RWPE2 (cell line): ENCODE measurements at places on chromosomes 5 and 9.

DNA sequence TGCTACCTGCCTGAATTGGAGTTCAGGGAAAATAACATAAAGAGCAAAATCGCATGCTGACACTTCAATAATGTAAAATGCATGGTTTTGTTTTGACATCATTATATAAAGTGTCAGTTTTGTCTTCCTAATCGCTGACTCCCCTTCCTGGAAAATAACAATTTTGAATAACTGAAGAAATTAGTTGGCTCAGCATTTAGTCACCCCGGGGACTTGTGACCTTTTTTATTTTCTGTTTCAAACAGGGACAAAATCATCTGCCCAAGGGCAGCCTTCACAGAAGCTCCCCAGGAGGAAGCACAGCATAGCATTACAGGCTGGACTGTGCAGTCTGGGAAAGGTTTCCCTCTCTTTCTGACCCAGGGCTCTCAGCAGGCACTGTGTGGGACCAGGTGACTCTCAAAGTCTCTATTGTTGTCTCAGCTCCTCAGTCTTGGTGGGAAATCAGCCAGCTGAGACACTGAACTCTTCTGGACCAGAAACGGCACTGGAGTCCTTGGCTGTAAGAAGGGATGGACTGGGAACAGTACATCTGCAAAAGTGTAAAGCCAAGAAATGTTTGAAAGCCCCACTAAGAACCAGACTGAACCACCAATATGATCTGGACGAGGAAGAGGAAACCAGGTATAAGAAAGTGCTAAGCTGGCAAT is 671.3 kb upstream of the KLF4 start:
- no peak for DNase-seq

GRCh38 chr5:161547738-161548486 is 1.4 kb upstream of the GABRB2 start:
- no peak for DNase-seq

DNA sequence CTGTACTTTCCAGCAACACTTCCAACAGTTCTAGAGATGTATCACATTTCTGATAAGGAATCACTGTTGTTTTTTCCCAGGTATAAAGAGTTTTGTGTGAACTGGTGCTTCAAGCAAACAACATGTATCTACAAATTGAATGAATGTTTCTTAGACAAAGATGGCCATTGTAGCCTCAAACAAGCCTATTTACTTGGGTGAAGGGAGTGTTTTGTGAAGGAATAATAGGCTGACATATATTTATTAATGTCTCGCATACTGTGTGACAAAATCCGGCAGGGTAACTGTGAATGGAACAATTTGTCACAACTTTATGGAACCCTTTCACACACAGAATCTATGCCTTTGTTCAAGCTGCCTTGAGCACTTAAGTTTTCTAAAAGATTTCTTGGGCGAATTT is 24.8 kb upstream of the DAB2 start:
- no peak for DNase-seq

GRCh38 chr5:93072831-93073459 is 508.1 kb downstream of the NR2F1-AS1 start:
- DNase-seq = no peak

GRCh38 chr9:93501406-93501805 is 48.0 kb upstream of the FAM120AOS start:
- DNase-seq = no peak

GRCh38 chr5:135881244-135881643 is 14.4 kb downstream of the IL9 start:
- DNase-seq = no peak

- DNase-seq = no peak
Observed at GRCh38 chr5:138160706-138161105, 17.7 kb downstream of the BRD8 start.

- no peak for DNase-seq
Observed at GRCh38 chr9:22142671-22143070, 133.6 kb upstream of the CDKN2B start.

- no peak for DNase-seq
Observed at GRCh38 chr9:37061768-37062167, 27.7 kb upstream of the PAX5 start.

DNA sequence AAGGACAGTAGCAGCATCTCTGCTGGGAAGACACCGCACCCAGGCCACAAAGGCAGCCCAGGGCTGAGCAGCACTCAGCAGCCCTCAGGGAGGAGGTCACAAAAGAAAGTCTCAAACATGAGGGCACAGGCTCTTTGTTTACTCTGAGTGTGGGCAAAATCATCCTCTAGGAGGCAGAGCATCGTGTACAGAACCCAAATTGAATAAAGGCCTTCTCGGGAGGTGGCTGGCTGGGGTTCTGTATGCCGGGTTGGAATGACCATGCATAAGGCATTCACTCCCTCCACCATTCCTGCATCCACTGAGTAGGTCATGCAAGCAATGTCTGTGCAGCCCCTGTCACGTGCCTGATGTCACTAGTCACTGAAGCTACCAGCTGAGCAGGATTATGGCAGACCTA is 412.8 kb downstream of the SPOCK1 start:
- no peak for DNase-seq

DNA sequence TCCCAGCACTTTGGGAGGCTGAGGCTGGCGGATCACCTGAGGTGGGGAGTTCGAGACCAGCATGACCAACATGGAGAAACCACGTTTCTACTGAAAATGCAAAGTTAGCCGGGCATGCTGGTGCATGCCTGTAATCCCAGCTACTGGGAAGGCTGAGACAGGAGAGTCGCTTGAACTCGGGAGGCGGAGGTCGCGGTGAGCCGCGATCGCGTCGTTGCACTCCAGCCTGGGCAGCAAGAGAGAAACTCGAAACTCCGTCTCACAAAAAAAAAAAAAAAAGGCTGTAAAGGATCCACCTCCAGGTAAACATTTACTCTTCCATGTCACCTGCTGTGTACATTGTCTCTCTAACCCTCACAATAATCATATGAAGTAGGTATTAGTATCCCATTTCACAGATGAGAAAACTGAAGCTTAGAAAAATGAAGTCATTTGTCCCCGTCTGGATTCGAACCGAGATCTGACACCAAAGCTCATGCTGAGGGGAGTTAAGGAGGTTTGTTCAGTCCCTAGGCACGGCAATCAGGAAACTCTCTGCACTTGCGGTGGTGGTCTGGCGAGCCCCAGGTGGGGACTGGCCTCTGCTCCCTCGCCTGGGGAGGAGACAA is 494 bp upstream of the DOCK2 start:
- DNase-seq = no peak

DNA sequence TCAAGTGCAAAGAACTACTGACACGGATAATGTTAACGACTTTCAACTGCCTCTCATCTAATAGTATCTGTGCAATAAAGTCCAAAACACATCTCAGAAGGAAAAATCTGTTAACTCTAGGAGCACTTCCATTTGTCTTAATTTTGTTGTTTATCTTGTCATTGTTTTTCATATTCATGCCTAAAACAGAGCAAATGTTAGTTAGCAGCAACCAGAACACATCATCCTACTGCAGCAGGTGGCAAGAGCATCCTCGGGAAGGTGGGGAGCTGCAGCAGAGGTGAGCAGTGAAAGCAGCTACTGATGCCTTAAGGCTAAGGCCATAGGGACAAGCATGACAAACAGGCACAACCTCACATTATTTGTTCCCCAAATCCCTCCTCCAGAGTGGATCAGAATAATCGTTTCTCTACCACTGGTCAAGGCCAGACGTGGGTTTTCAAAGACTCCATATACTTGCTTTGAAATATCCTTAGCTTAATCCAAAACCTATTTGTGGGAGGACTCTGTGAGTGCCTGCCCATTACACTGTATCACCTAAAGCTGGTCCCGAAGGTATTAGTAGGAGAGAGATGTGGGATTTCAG is 1.0 kb downstream of the HMGCS1 start:
- DNase-seq = no peak

- DNase-seq = no peak
Observed at GRCh38 chr5:135996611-135997010, 32.2 kb upstream of the TGFBI start.

- DNase-seq = no peak
Observed at GRCh38 chr5:157038568-157039187, 20.2 kb downstream of the HAVCR1 start.

- DNase-seq = peak; percentile 82
Observed at GRCh38 chr5:181160152-181160754, 12.9 kb downstream of the OR2V2 start.

DNA sequence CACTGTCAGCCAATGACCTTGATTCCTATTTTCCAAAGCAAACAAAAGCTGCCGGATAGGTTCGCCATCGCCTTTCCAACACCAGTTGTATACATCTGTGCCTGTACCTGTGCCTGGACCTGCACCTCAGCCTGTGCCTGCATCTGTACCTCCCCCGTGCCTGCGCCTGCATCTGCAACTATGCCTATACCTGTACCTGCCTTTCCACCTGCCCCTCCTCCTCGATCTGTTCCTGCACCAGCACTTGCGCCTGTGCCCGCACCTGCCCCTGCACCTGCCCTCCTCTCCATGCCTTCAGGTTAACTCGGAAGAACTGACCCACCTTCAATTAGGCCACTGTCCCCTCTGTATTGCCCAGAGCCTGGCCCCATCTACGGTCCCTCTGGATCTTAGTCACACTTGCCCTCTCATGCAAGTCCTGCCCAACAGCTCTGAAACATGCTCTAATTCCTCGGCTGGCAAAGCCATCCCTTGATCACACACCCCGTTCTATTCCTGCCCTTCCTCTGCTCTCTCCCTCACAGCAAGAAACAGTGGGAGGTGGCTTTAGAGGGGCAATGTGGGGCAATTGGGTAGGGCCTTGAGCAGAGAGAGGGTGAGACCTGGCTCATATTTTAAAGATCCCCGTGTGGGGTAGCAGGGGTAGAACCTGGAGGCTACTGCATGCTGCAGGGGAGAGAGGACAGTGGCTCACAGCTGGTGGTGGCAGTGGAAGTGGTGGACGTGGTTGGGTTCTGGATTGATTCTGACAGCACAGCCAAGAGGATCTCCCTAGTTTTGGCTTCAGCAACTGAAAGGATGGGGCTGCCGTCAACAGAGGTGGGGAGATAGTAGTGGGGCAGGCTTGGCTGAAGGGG is 59.6 kb upstream of the PHYKPL start:
- DNase-seq = peak; percentile 63

DNA sequence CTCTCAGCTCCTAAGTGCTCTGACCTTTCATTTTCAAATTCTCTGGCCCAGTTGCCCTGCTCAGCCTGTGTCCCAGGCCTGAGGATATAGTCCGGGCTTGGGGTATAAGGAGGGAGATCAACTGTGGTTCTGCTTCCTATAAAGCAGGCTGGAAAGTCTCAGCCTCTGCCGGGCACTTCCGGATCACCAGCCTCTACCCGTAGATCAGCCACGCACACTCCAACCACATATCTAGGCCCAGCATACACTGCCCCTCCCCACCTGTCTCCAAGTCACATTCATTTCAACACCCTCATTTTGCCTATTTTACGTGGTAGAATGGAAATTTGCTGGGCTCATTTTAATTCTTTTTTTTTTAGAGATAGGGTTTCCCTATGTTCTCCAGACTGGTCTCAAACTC is 3.1 kb downstream of the ZER1 start:
- DNase-seq = no peak

DNA sequence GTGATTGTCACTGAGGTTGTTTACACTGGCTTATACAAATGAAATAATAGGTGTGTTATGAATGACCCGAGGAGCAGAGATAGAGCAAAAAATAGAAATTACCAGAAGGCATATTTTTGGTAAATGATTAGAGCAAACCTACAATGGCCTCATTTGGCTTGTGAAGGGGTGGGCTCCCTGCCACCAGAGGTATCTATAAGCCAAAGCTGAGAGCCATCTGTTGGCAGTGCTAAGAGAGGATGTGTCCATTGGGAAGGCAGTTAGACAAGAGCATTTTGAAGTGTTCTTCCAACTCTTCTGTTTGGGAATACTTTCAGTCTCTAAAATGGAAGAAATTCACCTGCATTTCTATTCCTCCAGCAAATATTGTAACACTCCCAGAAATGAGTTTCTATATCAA is 10.6 kb downstream of the NIPAL4 start:
- no peak for DNase-seq

DNA sequence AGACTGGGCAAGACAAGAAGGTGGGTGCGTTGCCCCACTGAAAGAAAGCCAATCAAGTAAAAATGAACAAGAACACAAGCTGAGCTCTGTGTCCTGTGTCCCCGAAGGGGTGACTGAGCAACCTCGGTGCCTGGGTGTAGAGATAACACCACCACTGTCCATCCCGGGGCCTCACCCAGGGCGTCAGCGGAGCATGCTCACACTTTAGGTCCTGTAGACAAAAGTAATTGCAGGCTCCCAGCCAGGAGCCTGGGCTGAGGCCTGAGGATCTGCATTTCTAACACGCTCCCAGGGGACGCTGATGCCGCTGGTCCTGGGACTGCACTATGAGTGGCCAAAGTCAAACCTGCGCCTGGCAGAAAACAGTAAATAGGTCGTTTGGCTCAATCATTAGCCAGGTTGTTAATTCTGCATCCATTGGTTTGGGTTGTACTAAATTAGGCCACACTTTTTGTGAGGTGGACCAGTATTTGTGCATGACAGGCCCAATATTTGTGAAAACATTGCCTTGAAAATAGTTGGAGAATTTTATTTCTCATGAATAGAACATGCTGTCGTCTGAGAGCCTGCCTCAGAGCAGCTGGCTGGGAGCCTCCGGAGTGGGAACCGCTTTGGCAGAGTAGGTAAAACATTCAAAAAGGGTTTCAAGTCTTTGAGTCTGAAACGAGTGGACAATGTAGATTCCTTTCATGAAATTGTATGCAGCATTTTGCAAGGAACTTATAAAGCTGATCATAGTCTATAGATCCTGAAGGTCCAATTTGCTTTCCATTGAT is 38.3 kb downstream of the ANKRD33B start:
- DNase-seq = no peak
